ENCODE measurements at places on chromosomes 3 and 15.
A peak's percentile ranks its signal among the peaks of the same experiment; 100 is the strongest.

GRCh38 chr3:55737186-55737585 lies 250.1 kb upstream of the WNT5A start:
- H3K27me3 ChIP-seq, result no peaks in the 10 kb centered on the region
- H3K36me3 ChIP-seq, result no peaks in the 10 kb centered on the region
- no peaks in the 10 kb centered on the region for H3K4me1 ChIP-seq
- no peak overlapping the region for H3K27ac ChIP-seq
- H3K4me3 ChIP-seq, result no peak overlapping the region

DNA sequence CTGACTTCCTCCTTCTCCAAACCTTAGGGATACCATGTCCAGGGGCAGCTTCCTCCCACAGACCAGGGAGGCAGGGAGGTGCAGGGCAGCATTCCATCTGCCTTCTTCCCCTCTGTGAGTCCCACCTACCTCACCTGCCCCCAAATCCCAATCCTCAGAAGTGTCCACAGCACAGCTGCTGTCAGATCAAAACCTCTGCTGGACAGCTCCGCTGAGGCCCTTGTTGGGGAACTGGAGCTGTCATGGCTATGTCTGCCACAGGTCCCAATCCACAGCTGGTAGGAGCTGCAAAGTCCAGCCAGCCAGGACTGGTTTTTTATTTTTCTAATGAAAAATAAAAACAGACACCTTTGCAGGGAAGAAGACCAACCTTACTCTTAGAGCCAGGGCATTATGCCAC lies 40.7 kb upstream of the TBC1D21 start:
- H3K36me3 ChIP-seq, result no peaks in the 10 kb centered on the region
- no peak for DNase-seq
- H3K4me1 ChIP-seq, result no peaks in the 10 kb centered on the region
- H3K4me3 ChIP-seq, result no peak overlapping the region

GRCh38 chr3:187957582-187957981 lies 196.4 kb upstream of the LPP start:
- no peaks in the 10 kb centered on the region for H3K27me3 ChIP-seq
- H3K4me1 ChIP-seq, result peaks cover 35% of the 10 kb centered on the region
- no peak overlapping the region for H3K27ac ChIP-seq
- H3K36me3 ChIP-seq, result peaks cover 1% of the 10 kb centered on the region
- DNase-seq, result no peak

DNA sequence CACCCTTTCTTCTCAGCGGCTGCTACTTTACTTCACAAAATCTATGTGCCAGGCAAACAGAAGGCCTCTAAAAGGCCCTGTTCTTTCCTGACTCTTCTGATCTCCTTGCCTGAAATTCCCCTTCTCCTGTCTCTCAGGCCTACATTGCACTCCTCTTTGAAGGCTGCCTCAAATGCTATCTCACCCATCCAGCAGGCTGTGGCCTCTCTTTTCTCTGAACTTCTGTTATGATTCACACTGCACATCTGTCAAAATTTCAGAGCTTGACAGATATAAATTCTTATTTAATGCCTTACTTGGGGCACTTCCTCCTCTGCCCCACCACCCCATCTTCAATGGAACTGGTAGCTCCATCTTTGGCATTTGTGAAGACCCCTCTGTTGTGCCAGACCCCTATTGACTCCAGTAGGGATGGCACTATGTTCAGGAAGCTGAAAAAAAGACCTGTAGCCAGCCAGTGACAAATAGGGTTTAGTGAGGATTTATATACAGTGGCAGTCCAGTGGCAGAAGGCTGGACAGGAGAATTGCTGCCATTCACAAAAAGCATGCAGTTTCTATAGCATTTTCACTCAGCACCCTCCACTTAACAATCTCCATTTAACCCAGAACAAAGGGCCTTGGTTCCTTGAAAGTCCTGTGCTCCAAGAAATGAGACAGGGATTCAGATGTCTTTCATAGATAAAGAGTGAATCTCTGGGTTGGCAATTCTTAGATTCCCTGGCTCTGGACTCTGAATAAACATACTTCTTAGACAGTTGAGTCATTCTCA lies 415.8 kb upstream of the GRM7 start:
- no peaks in the 10 kb centered on the region for H3K4me1 ChIP-seq
- H3K27ac ChIP-seq, result no peak overlapping the region
- DNase-seq, result no peak
- no peaks in the 10 kb centered on the region for H3K27me3 ChIP-seq

- H3K27me3 ChIP-seq, result peaks cover 28% of the 10 kb centered on the region
- no peaks in the 10 kb centered on the region for H3K4me1 ChIP-seq
- H3K36me3 ChIP-seq, result peaks cover 2% of the 10 kb centered on the region
- no peak for DNase-seq
- H3K27ac ChIP-seq, result no peak overlapping the region
These were observed 284.5 kb downstream of the XXYLT1 start for GRCh38 chr3:194986208-194987043.

- no peak for DNase-seq
- H3K36me3 ChIP-seq, result peaks cover 2% of the 10 kb centered on the region
- H3K4me3 ChIP-seq, result peak overlapping the region; percentile 81
- H3K27ac ChIP-seq, result peak overlapping the region; percentile 38
- peaks cover 6% of the 10 kb centered on the region for H3K4me1 ChIP-seq
- H3K27me3 ChIP-seq, result peaks cover 26% of the 10 kb centered on the region
These were observed 13.2 kb upstream of the ADPGK start for GRCh38 chr15:72796515-72797337.

GRCh38 chr15:40470423-40471104 lies at the start of gene CHST14:
TSS of gene CHST14 (plus strand) at chr15:40470984. CDS start at chr15:40471214, 230 bp downstream.
- peaks cover 9% of the 10 kb centered on the region for H3K36me3 ChIP-seq
- no peaks in the 10 kb centered on the region for H3K27me3 ChIP-seq

GRCh38 chr15:81940467-81941451 lies 105.1 kb downstream of the MEX3B start:
- no peak overlapping the region for H3K27ac ChIP-seq
- DNase-seq, result no peak
- H3K36me3 ChIP-seq, result no peaks in the 10 kb centered on the region
- H3K4me3 ChIP-seq, result no peak overlapping the region
- peaks cover 8% of the 10 kb centered on the region for H3K27me3 ChIP-seq

- H3K4me1 ChIP-seq, result peaks cover 6% of the 10 kb centered on the region
- no peak overlapping the region for H3K27ac ChIP-seq
- H3K4me3 ChIP-seq, result no peak overlapping the region
- H3K36me3 ChIP-seq, result no peaks in the 10 kb centered on the region
- peaks cover 11% of the 10 kb centered on the region for H3K27me3 ChIP-seq
- DNase-seq, result no peak
These were observed 71.3 kb downstream of the RAB11A start for GRCh38 chr15:65940618-65940909.

GRCh38 chr15:63476229-63476632 lies 28.2 kb upstream of the USP3 start:
- peaks cover 21% of the 10 kb centered on the region for H3K4me1 ChIP-seq
- peaks cover 3% of the 10 kb centered on the region for H3K36me3 ChIP-seq
- H3K27ac ChIP-seq, result peak overlapping the region; percentile 65
- no peaks in the 10 kb centered on the region for H3K27me3 ChIP-seq
- H3K4me3 ChIP-seq, result no peak overlapping the region

- DNase-seq, result no peak
- no peak overlapping the region for H3K4me3 ChIP-seq
- H3K36me3 ChIP-seq, result no peaks in the 10 kb centered on the region
- H3K27me3 ChIP-seq, result no peaks in the 10 kb centered on the region
These were observed 366.3 kb downstream of the FEZF2 start for GRCh38 chr3:62007036-62007435.

GRCh38 chr15:45117308-45118130 lies 3.4 kb downstream of the DUOXA2 start:
- H3K4me1 ChIP-seq, result peaks cover 23% of the 10 kb centered on the region
- peaks cover 96% of the 10 kb centered on the region for H3K27me3 ChIP-seq
- H3K4me3 ChIP-seq, result peak overlapping the region; percentile 65
- no peak overlapping the region for H3K27ac ChIP-seq
- no peaks in the 10 kb centered on the region for H3K36me3 ChIP-seq
- DNase-seq, result no peak

- no peak overlapping the region for H3K4me3 ChIP-seq
- no peak overlapping the region for H3K27ac ChIP-seq
- peaks cover 60% of the 10 kb centered on the region for H3K27me3 ChIP-seq
These were observed 40.6 kb upstream of the FXR1 start for GRCh38 chr3:180871901-180872300.

- no peak for DNase-seq
- no peak overlapping the region for H3K27ac ChIP-seq
- H3K4me1 ChIP-seq, result no peaks in the 10 kb centered on the region
- H3K27me3 ChIP-seq, result no peaks in the 10 kb centered on the region
- H3K4me3 ChIP-seq, result no peak overlapping the region
- peaks cover 11% of the 10 kb centered on the region for H3K36me3 ChIP-seq
These were observed 95.9 kb downstream of the FLNB start for GRCh38 chr3:58104151-58104550.

DNA sequence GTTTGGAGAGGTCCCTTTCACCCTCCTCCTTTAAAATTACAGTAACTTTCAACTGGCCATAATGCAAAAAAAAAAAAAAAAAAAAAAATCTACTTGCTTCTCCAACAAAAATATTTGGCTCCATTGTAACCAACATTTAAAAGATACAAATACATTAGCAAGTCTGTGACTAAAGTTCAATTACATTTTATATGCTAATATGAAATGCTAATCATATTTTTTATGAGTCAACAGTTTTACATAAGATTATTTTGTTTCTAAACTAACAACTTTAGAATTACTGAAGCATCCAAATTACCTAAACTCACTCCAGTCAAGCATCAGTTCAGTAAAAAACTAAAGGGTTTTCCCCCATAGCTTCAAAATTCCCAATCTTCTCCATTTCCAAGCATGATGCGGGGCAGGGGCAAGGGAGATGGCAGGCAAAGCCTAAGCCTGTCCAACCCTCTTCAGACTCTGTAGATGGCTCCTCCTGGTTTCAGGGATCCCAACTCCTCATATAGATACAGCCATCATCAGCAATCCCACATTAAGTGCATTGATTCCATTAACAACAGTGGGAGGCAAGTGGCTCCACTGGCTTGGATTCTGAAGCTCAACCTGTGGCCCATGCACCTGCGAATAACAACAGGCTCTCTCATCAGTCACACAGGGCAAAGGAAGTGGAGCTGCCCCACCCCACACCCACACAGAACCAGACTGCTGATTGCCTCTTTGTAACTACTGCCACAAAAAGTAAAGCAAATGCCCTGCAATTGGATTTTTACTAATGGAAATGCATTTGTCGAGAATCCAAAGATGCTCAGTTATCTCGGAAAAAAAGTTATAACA lies 15.0 kb downstream of the SFMBT1 start:
- peak overlapping the region; percentile 24 for H3K4me3 ChIP-seq
- H3K27ac ChIP-seq, result no peak overlapping the region
- peaks cover 14% of the 10 kb centered on the region for H3K4me1 ChIP-seq
- H3K36me3 ChIP-seq, result peaks cover 4% of the 10 kb centered on the region
- no peaks in the 10 kb centered on the region for H3K27me3 ChIP-seq

DNA sequence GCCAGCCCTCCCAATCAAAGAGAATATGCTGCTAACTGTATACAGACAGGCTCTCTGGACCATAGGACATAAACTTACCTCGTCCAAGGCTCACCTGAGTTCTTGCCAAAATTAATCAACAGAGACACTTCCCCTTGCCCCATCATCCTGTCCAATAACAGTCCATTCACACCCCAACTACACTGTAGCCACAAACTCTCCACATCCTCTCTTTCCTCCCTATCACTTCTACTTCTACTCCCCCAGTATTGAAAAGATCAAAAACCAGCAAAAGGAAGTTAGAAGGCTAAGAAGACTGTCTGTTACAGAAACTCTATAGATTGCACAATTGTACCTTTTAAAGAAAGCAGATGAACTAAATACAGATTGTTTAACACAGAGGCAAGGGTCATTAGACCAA lies 133.5 kb upstream of the STT3B start:
- H3K4me1 ChIP-seq, result peaks cover 16% of the 10 kb centered on the region
- H3K27me3 ChIP-seq, result peaks cover 9% of the 10 kb centered on the region
- DNase-seq, result no peak
- no peak overlapping the region for H3K27ac ChIP-seq
- no peaks in the 10 kb centered on the region for H3K36me3 ChIP-seq

DNA sequence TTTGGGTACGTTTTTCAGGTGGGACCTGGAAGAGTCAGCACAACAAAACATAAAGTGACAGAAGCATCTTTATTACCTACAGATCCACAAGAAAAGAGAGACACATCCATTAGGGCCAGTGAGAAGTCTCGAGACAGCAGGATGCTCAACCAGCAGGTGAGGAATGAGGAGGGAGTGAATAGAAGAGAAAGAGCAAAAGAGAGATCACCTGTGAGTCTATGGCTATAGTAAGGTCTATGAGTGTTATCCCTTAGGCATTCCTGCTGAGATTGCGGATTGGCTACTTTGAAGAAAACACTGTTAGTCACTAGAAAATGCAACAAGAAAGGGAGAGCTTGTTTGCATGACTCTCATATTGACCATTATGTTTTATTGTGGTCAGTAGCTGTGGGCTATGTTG lies 1556.2 kb upstream of the GBE1 start:
- H3K4me1 ChIP-seq, result no peaks in the 10 kb centered on the region
- no peaks in the 10 kb centered on the region for H3K36me3 ChIP-seq
- H3K4me3 ChIP-seq, result no peak overlapping the region
- no peaks in the 10 kb centered on the region for H3K27me3 ChIP-seq

DNA sequence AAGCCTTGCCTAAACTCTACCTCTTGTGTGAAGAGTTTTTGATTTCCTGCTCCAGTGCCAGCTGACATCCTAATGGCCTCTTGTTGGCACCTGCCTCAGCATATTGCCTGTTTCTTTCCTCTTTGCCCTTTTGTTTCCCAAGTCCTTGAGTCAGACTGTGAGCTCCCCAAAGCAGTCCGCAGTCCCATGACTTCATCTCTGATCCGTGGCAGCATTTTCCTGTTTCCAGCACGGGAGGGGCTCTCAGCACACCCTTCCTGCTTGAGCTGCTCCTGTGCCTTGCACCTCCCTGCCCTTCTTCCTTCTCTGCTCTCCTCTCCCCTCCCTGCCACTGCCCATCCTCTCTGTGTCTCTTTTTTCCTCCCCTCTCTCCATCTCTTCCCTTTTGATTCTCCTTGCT lies 179.6 kb downstream of the EPHB1 start:
- H3K27ac ChIP-seq, result no peak overlapping the region
- H3K4me1 ChIP-seq, result no peaks in the 10 kb centered on the region
- no peaks in the 10 kb centered on the region for H3K36me3 ChIP-seq
- H3K27me3 ChIP-seq, result peaks cover 13% of the 10 kb centered on the region
- DNase-seq, result no peak

- H3K4me3 ChIP-seq, result no peak overlapping the region
- H3K4me1 ChIP-seq, result no peaks in the 10 kb centered on the region
- no peak for DNase-seq
- no peak overlapping the region for H3K27ac ChIP-seq
- no peaks in the 10 kb centered on the region for H3K36me3 ChIP-seq
- peaks cover 50% of the 10 kb centered on the region for H3K27me3 ChIP-seq
These were observed 480.7 kb upstream of the THBS1 start for GRCh38 chr15:39100106-39100660.

- H3K4me1 ChIP-seq, result no peaks in the 10 kb centered on the region
- peaks cover 8% of the 10 kb centered on the region for H3K27me3 ChIP-seq
- no peak overlapping the region for H3K4me3 ChIP-seq
- no peak for DNase-seq
These were observed 40.2 kb upstream of the ATP13A5 start for GRCh38 chr3:193418576-193419373.

- no peaks in the 10 kb centered on the region for H3K36me3 ChIP-seq
- H3K27ac ChIP-seq, result no peak overlapping the region
- DNase-seq, result no peak
- H3K4me3 ChIP-seq, result no peak overlapping the region
- H3K27me3 ChIP-seq, result no peaks in the 10 kb centered on the region
These were observed 145.6 kb upstream of the ABI3BP start for GRCh38 chr3:101138817-101139216.

- H3K27me3 ChIP-seq, result peaks cover 78% of the 10 kb centered on the region
- H3K4me1 ChIP-seq, result peaks cover 8% of the 10 kb centered on the region
- no peak within 1 kb of the TSS for H3K27ac ChIP-seq
- H3K4me3 ChIP-seq, result peak within 1 kb of the TSS; percentile 44
- DNase-seq, result no peak
- peaks cover 3% of the 10 kb centered on the region for H3K36me3 ChIP-seq
These were observed at the start of gene TPM1 for GRCh38 chr15:63041974-63042876. TSS of gene TPM1 (plus strand) at chr15:63042747. CDS start at chr15:63042830, 83 bp downstream.
